ENCODE measurements at places on chromosomes 6 and 20.
A peak's percentile ranks its signal among the peaks of the same experiment; 100 is the strongest.

- no peak overlapping the region for H3K27ac ChIP-seq
- H3K27me3 ChIP-seq = no peaks in the 10 kb centered on the region
- H3K4me1 ChIP-seq = peaks cover 3% of the 10 kb centered on the region
- no peaks in the 10 kb centered on the region for H3K36me3 ChIP-seq
Observed at GRCh38 chr6:12132351-12133222, 120.5 kb downstream of the HIVEP1 start.

GRCh38 chr6:43683708-43684455, 3.7 kb downstream of the MRPS18A start:
- peak; percentile 53 for DNase-seq
- H3K4me1 ChIP-seq = peaks cover 28% of the 10 kb centered on the region
- H3K27me3 ChIP-seq = no peaks in the 10 kb centered on the region
- H3K4me3 ChIP-seq = no peak overlapping the region
- peak overlapping the region; percentile 62 for H3K27ac ChIP-seq

- H3K36me3 ChIP-seq = no peaks in the 10 kb centered on the region
- no peaks in the 10 kb centered on the region for H3K27me3 ChIP-seq
- peak overlapping the region; percentile 79 for H3K27ac ChIP-seq
- DNase-seq = peak; percentile 51
- no peak overlapping the region for H3K4me3 ChIP-seq
Observed at GRCh38 chr20:25226433-25227316, 21.2 kb upstream of the PYGB start.

- H3K4me3 ChIP-seq = no peak overlapping the region
- no peaks in the 10 kb centered on the region for H3K4me1 ChIP-seq
- DNase-seq = no peak
- no peaks in the 10 kb centered on the region for H3K27me3 ChIP-seq
Observed at GRCh38 chr6:159778131-159778530, 11.3 kb downstream of the TCP1 start.

DNA sequence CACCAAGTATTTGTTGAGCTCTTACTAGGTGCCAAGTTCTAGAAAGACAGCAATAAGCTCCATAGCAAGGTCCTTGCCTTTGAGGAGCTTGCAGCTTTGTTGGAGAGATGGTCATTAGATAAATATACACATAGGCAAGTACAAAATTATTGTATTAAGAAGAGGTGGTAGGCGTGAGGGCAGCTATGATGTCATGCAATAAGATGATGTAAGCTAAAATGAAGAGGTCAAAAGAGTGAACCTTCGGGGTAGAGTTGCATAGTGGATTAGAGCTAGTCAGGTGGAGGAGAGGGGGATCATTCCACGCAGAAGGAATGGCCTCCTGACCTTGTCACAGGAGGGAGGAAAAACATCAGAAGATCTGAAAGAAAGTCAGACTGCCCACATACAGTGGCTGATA, 141.9 kb upstream of the PCSK2 start:
- DNase-seq = no peak
- no peak overlapping the region for H3K4me3 ChIP-seq
- H3K27me3 ChIP-seq = no peaks in the 10 kb centered on the region

- no peak overlapping the region for H3K27ac ChIP-seq
- no peaks in the 10 kb centered on the region for H3K27me3 ChIP-seq
- no peak for DNase-seq
- H3K36me3 ChIP-seq = no peaks in the 10 kb centered on the region
- H3K4me3 ChIP-seq = no peak overlapping the region
- no peaks in the 10 kb centered on the region for H3K4me1 ChIP-seq
Observed at GRCh38 chr20:50226093-50226974, 35.7 kb downstream of the CEBPB start.

GRCh38 chr6:129865013-129865412, 3.9 kb upstream of the TMEM244 start:
- H3K27ac ChIP-seq = no peak overlapping the region
- H3K36me3 ChIP-seq = no peaks in the 10 kb centered on the region
- no peak for DNase-seq
- no peak overlapping the region for H3K4me3 ChIP-seq

- H3K4me3 ChIP-seq = no peak overlapping the region
- no peaks in the 10 kb centered on the region for H3K27me3 ChIP-seq
- H3K36me3 ChIP-seq = no peaks in the 10 kb centered on the region
- no peak for DNase-seq
Observed at GRCh38 chr6:154380741-154381140, 24.1 kb upstream of the IPCEF1 start.

DNA sequence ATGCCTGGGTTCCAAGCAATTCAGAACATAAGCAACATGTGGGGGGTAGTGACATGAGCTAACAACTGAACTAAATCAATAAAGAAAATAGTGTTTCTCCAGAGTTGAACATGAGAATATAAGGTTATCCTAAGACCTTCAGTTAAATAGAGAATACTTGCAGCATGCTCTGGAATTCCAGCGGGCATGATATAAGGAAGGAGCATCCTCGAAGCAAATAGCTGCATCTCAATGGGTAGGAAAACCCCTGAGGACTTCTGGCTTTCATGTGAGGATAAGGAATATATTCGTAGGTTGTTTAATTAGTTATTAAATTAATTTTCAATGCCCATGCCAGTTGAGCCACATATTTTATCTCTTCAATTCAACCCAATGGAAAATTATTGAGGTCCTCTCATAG, 631.2 kb upstream of the EPHA7 start:
- no peaks in the 10 kb centered on the region for H3K36me3 ChIP-seq
- H3K27me3 ChIP-seq = no peaks in the 10 kb centered on the region
- no peak overlapping the region for H3K27ac ChIP-seq
- no peak overlapping the region for H3K4me3 ChIP-seq
- H3K4me1 ChIP-seq = peaks cover 3% of the 10 kb centered on the region

- H3K27me3 ChIP-seq = no peaks in the 10 kb centered on the region
- H3K4me1 ChIP-seq = no peaks in the 10 kb centered on the region
- H3K36me3 ChIP-seq = no peaks in the 10 kb centered on the region
- H3K4me3 ChIP-seq = no peak overlapping the region
- DNase-seq = no peak
Observed at GRCh38 chr20:10922506-10922905, 248.7 kb upstream of the JAG1 start.

GRCh38 chr20:57633945-57634491, 13.8 kb upstream of the ZBP1 start:
- H3K27ac ChIP-seq = no peak overlapping the region
- H3K36me3 ChIP-seq = no peaks in the 10 kb centered on the region

- peaks cover 2% of the 10 kb centered on the region for H3K36me3 ChIP-seq
- H3K27ac ChIP-seq = peak overlapping the region; percentile 97
- peaks cover 17% of the 10 kb centered on the region for H3K4me1 ChIP-seq
- no peak for DNase-seq
Observed at GRCh38 chr20:49275636-49276035, 2.2 kb downstream of the ZNFX1 start.

GRCh38 chr6:123899745-123900144, 96.1 kb downstream of the NKAIN2 start:
- H3K4me3 ChIP-seq = no peak overlapping the region
- no peak overlapping the region for H3K27ac ChIP-seq
- no peaks in the 10 kb centered on the region for H3K4me1 ChIP-seq
- H3K36me3 ChIP-seq = no peaks in the 10 kb centered on the region

GRCh38 chr6:168746013-168746412, 305.0 kb downstream of the SMOC2 start:
- H3K27ac ChIP-seq = no peak overlapping the region
- no peaks in the 10 kb centered on the region for H3K36me3 ChIP-seq
- DNase-seq = no peak
- H3K4me3 ChIP-seq = no peak overlapping the region

GRCh38 chr6:167588181-167588919, 238.4 kb upstream of the AFDN start:
- no peak for DNase-seq
- H3K27ac ChIP-seq = no peak overlapping the region
- H3K27me3 ChIP-seq = no peaks in the 10 kb centered on the region
- no peaks in the 10 kb centered on the region for H3K36me3 ChIP-seq
- no peaks in the 10 kb centered on the region for H3K4me1 ChIP-seq

- H3K4me1 ChIP-seq = no peaks in the 10 kb centered on the region
- H3K4me3 ChIP-seq = no peak overlapping the region
- peaks cover 4% of the 10 kb centered on the region for H3K27me3 ChIP-seq
- no peak for DNase-seq
Observed at GRCh38 chr6:39225543-39225942, 3.7 kb downstream of the KCNK5 start.

GRCh38 chr20:43572891-43573290, 14.1 kb downstream of the SGK2 start:
- no peak overlapping the region for H3K4me3 ChIP-seq
- no peak overlapping the region for H3K27ac ChIP-seq
- H3K36me3 ChIP-seq = no peaks in the 10 kb centered on the region
- H3K4me1 ChIP-seq = no peaks in the 10 kb centered on the region
- H3K27me3 ChIP-seq = no peaks in the 10 kb centered on the region

- H3K27me3 ChIP-seq = no peaks in the 10 kb centered on the region
- H3K36me3 ChIP-seq = no peaks in the 10 kb centered on the region
- H3K4me3 ChIP-seq = no peak overlapping the region
- peaks cover 6% of the 10 kb centered on the region for H3K4me1 ChIP-seq
- no peak overlapping the region for H3K27ac ChIP-seq
Observed at GRCh38 chr20:9087531-9088217, 18.8 kb downstream of the PLCB4 start.

DNA sequence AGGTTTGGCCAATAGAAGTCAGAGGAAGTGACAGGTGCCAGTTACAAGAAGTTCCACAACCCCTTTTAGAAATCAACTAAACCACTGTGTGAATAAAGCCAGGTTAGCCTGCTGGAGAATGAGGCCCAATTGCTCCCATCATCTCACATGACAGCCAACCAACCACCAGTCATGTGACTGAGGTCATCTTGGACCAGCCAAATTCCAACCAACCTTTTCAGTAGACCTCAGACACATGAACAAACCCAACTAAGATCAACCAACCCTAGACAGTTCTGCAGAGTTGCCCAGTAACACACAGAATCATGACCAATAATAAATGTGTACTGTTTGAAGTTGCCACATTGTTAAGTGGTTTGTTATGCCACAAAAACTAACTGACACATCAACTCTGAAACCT, 44.6 kb upstream of the GGTLC1 start:
- H3K27me3 ChIP-seq = no peaks in the 10 kb centered on the region
- H3K4me3 ChIP-seq = no peak overlapping the region
- no peaks in the 10 kb centered on the region for H3K36me3 ChIP-seq
- no peaks in the 10 kb centered on the region for H3K4me1 ChIP-seq

DNA sequence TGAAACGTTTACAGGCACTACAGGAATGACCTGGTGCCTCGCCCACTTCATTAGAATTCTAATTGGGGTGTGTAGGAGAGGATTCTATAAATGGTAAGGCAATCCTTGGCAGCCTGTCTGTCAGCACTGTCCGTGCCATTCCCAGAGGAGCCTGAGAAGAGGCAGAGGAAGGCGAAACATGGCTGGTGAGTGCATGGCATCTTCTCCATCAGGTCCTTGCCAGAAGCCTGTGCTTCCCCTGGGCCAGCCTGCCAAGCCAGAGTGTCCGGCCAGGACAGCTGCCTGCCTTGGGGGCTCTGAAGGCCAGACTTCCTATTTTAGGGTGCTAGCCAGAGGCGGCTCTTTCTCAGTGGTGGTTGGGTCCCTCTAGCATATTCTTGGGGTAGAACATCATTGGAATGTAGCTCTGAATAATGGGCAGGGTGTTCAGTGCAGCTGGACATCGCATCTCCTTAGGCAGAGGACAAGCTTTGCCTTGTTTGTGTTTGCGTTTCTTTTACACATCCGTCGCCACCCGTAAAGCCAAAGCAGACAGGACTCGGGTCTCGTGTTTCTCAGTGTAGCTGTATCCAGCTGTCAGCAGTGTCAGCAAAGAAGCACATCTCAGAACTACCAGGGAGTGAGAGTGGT, at the start of gene TGM3:
TSS of gene TGM3 (plus strand) at position 116 of the 630 bp plus-strand sequence. CDS start at position 179, 63 bp downstream.
- no peaks in the 10 kb centered on the region for H3K27me3 ChIP-seq
- DNase-seq = no peak
- H3K36me3 ChIP-seq = no peaks in the 10 kb centered on the region
- H3K4me3 ChIP-seq = no peak within 1 kb of the TSS
- H3K27ac ChIP-seq = no peak within 1 kb of the TSS

GRCh38 chr20:10131732-10132345, 86.8 kb upstream of the SNAP25 start:
- peak; percentile 29 for DNase-seq
- no peak overlapping the region for H3K4me3 ChIP-seq
- no peaks in the 10 kb centered on the region for H3K36me3 ChIP-seq
- no peaks in the 10 kb centered on the region for H3K4me1 ChIP-seq
- H3K27ac ChIP-seq = no peak overlapping the region
- H3K27me3 ChIP-seq = no peaks in the 10 kb centered on the region

GRCh38 chr20:61798632-61799031, 267.0 kb downstream of the TAF4 start:
- no peak overlapping the region for H3K27ac ChIP-seq
- no peaks in the 10 kb centered on the region for H3K36me3 ChIP-seq
- H3K27me3 ChIP-seq = no peaks in the 10 kb centered on the region
- H3K4me3 ChIP-seq = no peak overlapping the region
- DNase-seq = no peak

GRCh38 chr6:135086414-135086764, 31.8 kb upstream of the HBS1L start:
- no peaks in the 10 kb centered on the region for H3K4me1 ChIP-seq
- peaks cover 2% of the 10 kb centered on the region for H3K27me3 ChIP-seq
- H3K4me3 ChIP-seq = no peak overlapping the region
- H3K36me3 ChIP-seq = no peaks in the 10 kb centered on the region

GRCh38 chr20:20065361-20065760, 13.0 kb downstream of the CFAP61 start:
- no peak for DNase-seq
- no peaks in the 10 kb centered on the region for H3K36me3 ChIP-seq
- H3K4me1 ChIP-seq = no peaks in the 10 kb centered on the region
- no peak overlapping the region for H3K27ac ChIP-seq
- no peak overlapping the region for H3K4me3 ChIP-seq
